Fibroblast of skin of right biceps (primary cell): ENCODE measurements at places on chromosomes 16 and 17.

- peak; percentile 86 for DNase-seq
Observed at GRCh38 chr17:59764292-59764741, 56.9 kb downstream of the VMP1 start.

GRCh38 chr17:66578781-66579489 is 256.0 kb upstream of the CACNG5 start:
- DNase-seq: no peak

- DNase-seq: no peak
Observed at GRCh38 chr17:72743037-72743467, 349.4 kb downstream of the SLC39A11 start.

GRCh38 chr17:76716146-76716838 is 5.5 kb upstream of the MXRA7 start:
- DNase-seq: peak; percentile 98

- no peak for DNase-seq
Observed at GRCh38 chr16:31206776-31207175, 4.2 kb upstream of the PYCARD start.

- no peak for DNase-seq
Observed at GRCh38 chr17:51029142-51029541, 91.5 kb downstream of the SPAG9 start.

- peak; percentile 86 for DNase-seq
Observed at GRCh38 chr16:68064791-68065365, 20.3 kb upstream of the NFATC3 start.

DNA sequence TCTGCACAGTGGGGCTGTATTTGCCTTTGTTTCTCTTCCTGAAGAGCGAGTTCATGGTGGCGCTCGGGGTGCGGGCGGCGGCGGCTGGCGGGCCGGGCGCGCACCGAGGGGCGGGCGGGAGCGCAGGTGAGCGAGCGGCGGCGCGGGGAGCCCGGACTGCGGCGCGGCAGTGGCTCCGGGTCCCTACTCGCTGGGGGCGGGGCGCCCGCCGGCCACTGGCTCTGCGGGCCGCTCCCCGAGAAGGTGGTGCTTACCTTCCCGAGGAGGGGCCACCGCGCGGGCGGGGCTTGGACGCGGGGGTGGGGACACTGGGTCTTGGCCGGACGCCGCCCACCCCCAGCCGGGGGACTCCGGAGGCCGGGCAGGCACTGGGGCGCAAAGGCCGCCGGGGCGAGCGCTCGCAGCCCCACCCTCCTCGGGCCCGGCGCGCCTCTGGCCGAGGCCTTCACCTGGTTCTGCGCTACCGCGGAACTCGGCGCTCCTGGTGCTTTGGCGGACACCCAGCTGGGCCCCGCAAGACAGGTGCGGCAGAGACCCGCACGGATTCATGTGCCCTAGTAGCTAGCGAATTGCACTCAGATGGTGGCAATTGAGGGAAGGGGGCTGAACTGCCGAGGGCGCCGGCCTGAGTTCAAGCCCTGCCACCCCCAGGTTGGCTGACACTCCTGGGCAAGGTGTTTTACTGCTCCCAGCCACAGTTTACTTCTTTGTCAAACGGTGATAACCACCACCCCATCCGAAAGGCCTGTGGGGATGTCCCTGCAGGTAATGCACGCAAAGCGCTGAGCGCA is at the start of gene PPL:
PPL (minus strand) TSS at position 158 of the 791 bp plus-strand sequence; CDS start at position 55, 103 bp downstream.
- DNase-seq: no peak
